Stimulated activated CD8-positive, alpha-beta memory T cell treated with anti-CD3 and anti-CD28 coated beads, Interleukin-15, amount 100 ng/mL, for 1 hour (primary cell): ENCODE measurements at places on chromosomes 2 and 18.

GRCh38 chr2:29607038-29607420 lies 314.4 kb downstream of the ALK start:
- DNase-seq = no peak

DNA sequence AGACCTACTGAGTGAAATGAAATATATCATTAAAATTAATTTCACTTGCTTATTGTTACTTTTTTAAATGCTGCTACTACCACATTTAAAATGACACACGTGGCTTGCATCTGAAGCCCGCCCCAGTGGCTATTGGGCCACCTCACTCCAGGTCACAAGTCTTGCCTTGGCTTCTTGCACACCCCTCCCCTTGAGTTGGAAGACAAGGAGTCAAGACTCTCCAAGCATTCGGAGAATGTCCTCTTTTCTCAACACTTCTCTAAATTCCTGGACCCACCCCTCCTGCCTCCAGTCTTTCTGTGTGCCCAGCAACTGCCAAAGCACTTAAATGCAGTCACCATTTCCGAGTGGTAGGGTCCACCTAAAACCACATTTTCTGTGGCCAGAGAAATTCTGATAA lies 73.4 kb downstream of the ZBTB7C start:
- no peak for DNase-seq

GRCh38 chr2:119316066-119316465 lies 50.6 kb downstream of the C2orf76 start:
- no peak for DNase-seq

DNA sequence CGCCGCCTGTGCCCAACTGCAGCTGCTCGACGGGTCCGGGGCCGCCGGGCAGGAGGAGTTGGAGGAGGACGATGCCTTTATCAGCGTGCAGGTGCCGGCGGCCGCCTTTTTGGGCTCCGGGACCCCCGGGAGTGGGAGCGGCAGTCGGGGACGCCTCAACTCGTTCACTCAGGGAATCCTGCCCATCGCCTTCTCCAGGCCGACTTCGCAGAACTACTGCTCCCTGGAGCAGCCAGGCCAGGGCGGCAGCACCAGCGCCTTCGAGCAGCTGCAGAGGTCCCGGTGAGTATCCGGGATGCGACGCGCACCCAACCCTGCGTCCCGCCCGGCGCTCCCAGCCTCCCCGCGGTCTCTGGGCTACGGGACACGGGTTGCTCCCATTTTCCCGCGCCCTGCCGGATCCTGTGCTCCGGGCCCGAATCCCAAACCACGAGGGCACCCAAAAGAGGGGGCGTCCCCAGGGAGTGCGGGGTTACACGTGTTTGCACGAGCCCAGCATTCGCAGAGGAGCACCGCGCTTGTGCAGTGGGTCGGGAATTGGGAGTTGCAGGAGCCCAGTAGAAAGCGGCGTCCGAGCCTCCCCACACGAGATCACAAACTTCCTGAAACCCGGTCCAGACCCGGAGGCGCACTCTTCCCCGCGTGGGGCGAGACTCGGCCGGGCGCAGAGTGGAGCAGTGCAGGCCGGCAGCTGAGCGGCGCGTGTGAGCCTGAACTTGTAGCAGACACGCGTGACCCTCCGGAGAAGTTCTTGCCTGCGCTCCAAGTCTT lies 1.2 kb downstream of the CABLES1 start:
- no peak for DNase-seq

GRCh38 chr2:98298683-98299164 lies 47.5 kb upstream of the CNGA3 start:
- DNase-seq = no peak

GRCh38 chr2:26924731-26925099 lies 45.7 kb upstream of the MAPRE3 start:
- DNase-seq = no peak

- no peak for DNase-seq
These were observed 89.8 kb downstream of the INO80D start for GRCh38 chr2:205996161-205996560.

DNA sequence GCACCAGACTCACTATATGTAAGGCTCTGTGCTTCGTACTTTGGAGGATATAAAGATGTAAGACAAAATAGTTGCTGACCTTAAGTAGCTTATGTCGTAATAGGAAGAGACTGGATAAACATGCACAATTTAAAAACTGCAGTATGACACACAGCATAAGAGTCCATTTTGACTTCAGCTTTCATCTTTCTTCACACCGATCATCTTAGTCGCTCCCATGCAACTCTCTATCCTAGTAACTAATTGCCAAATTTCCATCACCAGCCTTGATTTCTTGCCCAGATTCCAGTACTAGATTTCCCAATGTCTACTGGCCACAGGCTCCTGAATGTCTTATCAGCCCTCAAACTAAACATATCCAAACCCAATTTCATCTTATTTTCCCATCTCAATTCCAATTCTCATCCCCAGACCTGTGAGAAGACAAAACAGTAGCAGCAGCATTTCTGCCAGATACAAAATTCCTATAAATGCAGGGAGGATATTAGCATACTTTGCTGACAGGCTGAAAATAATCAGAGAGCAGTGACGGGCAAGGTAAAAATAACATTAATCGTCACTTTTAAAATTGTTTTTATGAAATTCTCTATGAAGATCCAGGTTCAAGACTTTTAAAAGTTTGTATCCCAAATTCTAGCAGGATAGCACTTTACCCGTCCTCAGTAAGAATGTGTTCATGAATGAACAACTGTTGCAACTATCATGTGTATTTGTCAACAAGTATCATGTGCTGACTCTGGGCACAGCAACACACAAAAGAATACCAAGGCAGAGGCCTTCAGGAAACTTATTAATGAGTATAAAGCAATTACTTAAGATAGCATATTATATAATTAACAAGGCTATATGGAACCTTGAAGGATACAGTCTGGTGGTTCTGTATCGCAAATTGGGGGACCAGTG lies 42.2 kb downstream of the KIDINS220 start:
- DNase-seq = no peak

GRCh38 chr2:153059338-153060052 lies 341.1 kb downstream of the ARL6IP6 start:
- no peak for DNase-seq

DNA sequence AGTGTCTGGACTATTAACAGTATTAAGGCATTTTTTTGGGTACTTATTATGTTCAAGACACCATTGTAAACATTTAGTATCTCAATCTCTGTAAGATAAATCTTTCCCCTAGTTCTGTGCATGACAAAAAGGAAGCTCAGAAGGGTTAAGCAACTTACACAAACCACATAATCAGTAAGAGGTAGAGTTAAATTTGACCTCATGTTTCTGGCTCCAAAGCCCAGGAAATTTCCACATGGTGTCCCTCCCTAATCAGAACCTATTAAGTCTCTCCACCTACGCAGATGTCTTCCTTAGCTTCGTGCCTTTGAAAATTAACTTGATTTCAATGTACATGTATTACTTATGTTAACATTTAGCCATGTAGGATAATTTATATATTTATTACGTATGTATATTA lies 2.0 kb downstream of the MFSD6 start:
- no peak for DNase-seq
